SJSA1 (cell line): ENCODE measurements at places on chromosomes 2 and 18. TPM values are rescaled to one million over a fixed set of nuclear protein-coding genes. Genes with fewer than 3 reads are reported as not detected.

DNA sequence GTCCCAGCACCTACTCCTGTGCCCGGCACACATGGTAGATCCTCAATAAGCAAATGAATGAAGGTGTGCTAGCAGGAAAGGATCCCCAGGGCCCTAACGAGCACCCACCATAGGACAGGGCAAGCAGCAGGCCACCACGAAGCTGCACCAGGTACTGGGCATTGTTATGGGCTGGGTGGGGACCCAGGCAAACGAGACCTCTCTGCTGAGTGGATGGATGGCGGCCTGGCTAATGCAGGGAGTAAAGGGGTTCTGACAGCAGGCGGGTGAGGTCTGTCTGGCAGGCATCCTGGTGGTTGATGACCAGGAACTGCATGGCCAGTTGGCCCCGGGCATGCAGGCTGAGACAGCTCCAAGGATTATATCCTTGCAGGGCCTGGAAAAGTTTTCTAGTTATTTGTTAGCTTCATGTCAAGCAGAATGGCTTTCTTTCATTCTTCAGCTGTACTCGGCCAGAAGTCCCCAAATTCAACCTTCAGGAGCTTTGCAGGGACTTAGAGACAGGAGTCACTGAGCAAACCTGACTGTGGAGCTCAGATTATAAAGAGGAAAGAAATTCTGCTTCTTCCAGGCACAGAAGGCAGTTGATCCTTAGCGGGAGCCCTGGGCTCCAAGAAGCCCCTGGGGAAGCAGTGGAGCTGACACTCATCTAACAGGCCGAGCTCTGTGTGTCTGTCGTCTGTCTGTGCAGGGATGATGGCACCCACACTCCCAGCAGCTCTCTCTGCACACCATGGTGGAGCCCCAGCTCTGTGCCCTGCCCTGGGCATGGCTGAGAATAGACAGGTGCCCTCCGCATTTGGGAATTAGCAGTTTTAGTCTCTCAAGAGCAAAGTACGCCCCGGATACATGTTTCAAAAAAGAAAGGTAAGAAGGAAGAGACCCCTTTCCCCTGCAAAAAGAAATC is 51.2 kb downstream of the SDC1 start:
- no peak for DNase-seq

GRCh38 chr2:10260130-10260529 is 42.6 kb upstream of the HPCAL1 start:
- no peak for DNase-seq

- DNase-seq = no peak
These were observed 415.1 kb upstream of the SALL3 start for GRCh38 chr18:78564518-78564917.

DNA sequence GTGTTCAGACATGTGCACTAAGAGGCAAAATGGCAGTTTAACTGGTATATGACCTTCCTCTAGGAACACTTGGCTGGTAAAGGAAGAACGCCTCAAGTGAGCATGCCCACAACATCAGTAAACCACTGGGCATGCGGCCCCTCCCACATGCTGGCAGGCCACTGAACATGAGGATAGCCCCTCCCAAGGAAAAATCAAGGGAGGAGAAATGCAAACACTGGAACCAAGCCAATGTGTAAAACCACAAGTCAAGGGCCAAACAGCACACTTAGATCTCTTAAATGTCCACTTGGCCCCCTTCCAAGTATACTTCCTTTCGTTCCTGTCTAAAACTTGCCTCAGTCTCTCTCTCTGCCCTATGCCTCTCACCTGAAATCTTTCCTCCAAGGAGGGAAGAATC is 980.8 kb downstream of the TSN start:
- DNase-seq = no peak

GRCh38 chr18:50706651-50707050 is 113.2 kb downstream of the MRO start:
- DNase-seq = no peak

DNA sequence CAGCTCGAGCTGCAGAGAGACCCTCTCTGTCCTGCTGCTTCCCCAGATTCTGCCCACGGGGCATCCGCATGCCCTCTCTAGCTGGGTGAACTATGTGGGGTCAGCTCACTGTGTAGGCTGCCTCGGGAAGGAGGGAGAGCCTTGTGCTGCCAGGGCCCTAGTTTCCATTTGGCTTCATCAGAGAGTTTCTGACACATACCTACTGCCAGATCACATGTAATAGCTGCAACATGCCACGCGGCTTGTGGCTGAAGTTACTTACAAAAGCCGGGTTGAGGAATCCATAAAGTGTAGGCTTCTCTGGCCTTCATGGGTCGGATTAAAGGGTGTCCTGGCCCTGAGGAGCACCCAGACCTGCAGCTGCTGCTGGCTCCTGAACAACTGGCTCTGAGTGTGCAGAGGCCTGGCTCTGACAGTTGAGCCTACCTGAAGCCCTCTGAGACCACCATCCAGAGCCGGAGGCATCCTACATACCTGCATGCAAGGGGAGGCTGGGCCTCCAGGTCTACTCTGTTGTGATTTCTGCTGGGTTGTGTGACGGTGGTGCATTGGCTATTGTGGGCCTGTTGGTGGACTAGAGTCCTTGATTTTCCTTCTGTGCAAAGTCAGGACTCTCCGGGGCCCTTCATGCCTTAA is 130.0 kb downstream of the SH3RF3 start:
- no peak for DNase-seq

CCDC74B gene
- total RNA-seq = 0.34 and 7.2 TPM in 2 replicates
